ENCODE measurements at places on chromosomes 3 and 15.
A peak's percentile ranks its signal among the peaks of the same experiment; 100 is the strongest.

DNA sequence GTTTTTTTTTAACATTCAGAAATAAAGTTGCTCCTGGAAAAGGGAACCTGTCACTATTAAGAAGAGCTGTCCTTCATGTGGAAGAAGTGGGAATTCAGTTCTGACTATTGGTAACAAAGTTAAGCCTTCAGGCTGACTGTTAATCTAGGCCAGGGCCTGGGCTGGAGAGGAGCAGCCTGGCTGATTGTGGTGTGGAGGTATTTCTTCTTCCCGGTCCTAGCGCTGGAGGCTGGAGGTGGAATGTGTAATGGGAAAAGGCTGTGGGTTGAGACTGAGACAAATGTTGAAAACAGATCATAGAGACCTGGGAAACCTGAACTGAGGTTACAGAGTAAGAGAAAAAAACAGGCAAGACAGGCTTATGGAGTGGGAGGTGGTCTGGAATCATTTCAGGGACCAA is 23.8 kb upstream of the SH3BP5 start:
- no peak for DNase-seq

DNA sequence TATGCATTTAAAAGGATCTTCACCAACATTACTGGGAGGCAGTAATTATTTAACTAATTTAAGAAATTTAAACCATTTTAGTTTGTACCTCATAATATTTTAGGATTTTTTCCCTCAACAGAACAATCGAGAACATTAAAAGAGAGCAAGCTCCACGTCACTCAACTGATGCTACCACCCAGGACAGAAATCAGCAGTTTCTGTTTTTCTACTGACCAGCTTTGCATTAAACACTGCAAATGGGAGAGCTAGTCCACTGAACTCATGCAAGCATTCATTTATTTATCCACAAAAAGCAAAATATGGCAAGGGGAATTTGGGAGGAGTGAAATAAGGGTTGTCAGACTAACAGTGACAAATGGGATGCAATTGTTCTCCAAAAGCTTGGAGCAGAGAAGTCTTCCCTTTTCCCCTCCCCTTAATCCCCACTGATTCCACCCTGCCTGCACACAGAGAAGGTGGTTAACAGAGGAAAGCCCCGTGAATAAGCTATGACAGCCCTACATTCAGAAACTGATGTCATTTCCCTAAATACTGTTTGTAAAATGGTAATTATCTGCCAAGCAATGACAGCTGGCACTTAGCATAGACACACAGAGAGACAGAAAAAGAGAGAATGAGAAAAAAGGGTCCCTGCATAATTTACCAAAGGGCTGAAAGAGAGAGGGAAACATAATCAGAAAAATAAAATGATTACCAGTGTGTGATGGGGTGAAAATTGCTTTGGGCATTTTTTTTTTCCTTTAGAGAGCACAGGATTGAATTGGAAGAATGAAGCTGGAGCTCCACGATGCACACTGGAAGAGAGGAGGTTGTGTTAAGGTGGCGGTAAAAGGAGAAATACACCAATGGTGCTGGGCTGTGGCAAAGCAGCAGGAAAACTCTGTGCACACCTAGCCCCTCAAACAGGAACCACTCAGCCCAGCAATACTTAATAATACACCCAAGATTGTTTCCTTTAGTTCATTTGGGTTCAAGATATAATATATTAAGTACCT is 777.4 kb downstream of the TUSC7 start:
- no peak for DNase-seq

- DNase-seq = no peak
Measured at GRCh38 chr3:171129827-171130226, 103.3 kb upstream of the SLC2A2 start.

DNA sequence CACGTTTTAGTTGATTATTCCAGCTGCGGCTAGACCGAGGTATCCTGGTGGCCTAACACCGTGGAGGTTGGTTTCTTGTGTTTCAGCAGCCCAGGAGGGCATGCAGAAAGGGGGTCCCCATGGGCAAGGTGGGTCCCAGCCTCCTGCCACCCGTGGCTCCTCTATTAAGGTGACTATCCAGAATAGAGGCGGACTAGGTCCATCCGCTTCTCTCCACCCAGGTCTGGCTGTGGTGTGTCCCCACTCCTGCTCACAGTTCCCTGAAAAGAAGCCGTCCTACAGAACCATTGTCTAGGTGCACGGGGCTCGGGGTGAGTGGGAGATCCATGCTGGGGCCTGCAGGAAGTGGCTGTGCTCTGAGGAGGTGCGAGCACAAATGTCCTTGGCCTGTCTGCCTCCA is 81.5 kb downstream of the WNT7A start:
- no peak for DNase-seq

DNA sequence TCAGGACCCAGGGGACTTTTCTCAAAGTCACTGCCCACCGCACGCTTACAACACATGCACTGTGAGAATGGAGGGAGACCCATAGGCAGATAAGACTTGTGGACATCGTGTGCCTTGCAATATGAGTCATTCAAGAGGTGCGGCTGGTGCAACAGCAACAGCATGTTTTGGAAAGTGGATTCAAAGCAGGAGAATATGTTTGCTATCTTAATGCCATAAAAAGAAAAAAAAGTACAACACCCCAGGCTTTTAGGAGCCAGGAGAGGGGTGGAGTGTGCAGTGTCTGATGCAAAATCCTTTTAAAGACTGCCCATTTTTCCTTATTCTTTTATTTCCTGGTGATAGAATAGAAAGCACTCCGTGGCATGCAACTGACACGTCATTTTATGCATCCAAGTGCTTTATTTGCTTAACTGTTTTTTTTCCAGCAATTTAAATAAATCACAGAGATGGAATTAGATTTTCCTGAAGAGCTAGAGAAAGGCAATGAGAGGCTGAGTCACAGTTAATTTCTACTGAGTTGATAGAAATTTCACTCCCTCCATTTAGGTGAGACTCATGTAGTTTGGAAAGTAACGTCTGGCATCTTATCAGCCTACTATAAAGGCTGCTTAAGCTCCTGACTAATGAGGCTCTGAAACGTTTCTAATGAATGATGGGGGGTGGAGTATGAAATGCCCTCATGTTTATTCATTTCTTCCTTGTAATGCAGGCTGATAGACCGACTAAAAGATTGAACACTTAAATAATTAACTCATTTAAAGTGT is 96.4 kb downstream of the NSUN3 start:
- no peak for DNase-seq

DNA sequence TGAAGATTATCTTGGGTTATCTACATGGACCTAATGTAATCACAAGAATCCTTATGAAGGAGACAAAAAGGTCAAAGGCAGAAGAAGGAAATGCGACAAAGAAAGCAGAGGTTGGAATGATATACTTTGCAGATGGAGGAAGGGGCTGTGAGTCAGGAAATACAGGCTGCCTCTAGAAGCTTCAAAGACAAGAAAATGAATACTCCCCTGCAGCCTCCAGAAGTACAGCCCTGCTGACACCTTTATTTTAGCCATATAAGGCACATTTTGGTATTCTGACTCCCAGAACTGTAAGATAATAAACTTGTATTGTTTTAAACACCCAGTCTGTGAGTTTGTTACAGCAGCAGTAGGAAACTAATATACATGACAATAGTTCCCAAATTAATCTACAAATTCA is 58.6 kb downstream of the SIDT1 start:
- no peak for DNase-seq

GRCh38 chr15:81858136-81858535 is 187.7 kb downstream of the MEX3B start:
- DNase-seq = no peak

DNA sequence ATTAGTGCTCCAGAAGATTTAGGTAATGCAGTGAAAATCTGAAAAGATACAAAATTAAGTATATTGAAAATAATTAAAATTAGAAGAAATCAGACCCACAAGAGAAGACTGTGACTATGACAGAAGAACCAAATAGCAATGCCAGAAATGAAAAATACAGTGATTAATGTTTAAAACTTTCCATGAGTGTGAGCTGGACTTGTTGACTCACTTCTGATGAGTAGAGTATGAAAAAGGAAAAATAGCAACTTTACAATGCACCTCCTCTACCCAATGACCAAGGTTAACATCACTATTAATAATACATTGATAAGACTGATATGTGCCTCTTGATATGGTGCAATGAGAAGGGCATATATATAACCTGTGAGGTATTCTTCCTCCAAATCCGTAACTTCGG is 39.3 kb upstream of the SLC22A13 start:
- DNase-seq = no peak

- DNase-seq = peak; percentile 89
Measured at GRCh38 chr15:62896969-62897486, 145.5 kb upstream of the TPM1 start.

DNA sequence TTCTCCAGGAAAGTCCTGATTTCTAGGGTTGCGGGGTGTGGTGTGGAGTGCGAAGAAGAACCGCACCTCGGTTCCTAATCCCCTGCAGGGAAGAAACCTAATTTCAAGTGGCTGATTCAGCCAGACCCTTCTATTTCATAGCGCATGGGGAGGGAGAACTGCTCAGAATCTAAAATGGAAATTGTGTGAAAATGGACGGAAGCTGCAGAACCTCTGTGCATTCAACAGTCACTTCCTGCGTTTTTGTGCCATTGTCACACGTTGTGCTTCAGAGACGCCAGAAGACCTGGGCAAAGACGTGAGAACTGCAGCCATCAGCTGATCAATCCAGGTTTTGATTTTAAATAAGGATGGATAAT is 1.2 kb downstream of the SIDT1 start:
- no peak for DNase-seq

GRCh38 chr15:39720621-39721611 is 61.7 kb downstream of the FSIP1 start:
- DNase-seq = no peak

- no peak for DNase-seq
Measured at GRCh38 chr3:52495777-52496602, 852 bp downstream of the STAB1 start.

- no peak for DNase-seq
Measured at GRCh38 chr3:64355401-64355807, 130.1 kb upstream of the PRICKLE2 start.

DNA sequence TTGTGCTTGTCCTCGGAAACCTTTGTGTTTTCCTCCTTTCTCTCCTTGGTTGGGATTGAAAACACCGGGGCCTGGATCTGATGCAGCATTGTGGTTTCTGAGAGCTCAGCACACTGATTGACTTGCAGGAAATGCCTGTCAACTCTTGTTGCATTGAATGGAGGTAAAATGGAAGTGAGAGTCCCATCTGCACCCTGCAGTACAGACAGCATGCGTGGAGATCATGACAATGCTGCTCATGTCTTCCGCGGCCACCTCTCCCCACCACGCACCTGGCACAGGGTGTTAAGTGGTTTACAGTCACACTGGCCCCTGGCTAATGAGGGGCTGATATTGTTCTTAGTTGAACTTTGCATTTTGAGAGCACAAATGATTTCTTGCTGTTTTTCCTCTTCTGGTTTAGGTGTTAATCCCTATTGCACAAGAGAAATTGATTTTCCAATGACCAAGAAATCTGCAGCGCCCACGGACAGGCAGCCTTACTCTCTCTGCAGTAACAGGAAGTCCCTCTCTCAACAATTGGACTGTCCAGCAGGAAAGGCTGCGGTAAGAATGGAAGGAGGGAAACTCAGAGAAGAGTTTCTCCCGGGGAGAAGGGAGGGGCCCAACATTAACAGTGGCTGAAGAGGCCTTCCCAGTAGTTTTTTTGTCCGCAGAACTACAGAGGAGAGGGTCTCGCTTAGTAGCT is 58.5 kb downstream of the STARD5 start:
- DNase-seq = no peak

DNA sequence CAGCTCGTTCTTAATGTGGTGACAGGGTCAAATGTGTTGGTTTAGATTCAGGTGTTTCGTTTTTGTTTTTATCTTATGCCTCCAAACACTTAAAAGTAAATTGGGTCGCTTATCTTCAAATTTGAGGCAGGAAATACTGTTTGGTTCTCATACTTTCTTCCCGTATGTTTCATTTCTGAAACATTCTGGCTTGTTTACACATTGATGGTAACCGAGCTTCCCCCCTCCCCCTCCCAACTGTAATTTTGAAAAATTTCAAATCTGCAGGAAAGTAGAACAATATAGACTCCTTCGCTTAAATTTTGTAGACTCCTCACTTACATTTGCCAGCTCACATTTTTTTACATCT is 64.9 kb downstream of the CMTM8 start:
- no peak for DNase-seq

DNA sequence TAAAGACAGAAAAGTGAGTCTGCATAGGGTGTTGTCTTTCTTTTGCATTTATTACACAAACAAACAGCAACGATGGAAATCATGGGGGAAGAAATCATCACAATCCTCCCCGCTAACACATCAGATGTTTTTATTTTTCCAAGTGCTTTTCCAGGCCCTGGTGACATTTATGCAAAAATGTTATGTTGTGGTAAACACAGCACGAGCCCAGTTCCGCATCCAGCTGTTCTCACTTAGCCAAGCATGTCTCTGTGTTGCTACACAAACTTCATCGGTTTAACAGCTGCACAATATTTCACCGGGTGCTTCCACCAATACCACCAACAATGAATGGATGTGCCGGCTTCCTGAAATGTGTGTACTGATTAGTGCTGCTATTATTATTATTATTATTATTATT is 53.7 kb upstream of the ABHD17C start:
- DNase-seq = no peak

- no peak for DNase-seq
Measured at GRCh38 chr3:53478921-53479664, 15.3 kb upstream of the CACNA1D start.

DNA sequence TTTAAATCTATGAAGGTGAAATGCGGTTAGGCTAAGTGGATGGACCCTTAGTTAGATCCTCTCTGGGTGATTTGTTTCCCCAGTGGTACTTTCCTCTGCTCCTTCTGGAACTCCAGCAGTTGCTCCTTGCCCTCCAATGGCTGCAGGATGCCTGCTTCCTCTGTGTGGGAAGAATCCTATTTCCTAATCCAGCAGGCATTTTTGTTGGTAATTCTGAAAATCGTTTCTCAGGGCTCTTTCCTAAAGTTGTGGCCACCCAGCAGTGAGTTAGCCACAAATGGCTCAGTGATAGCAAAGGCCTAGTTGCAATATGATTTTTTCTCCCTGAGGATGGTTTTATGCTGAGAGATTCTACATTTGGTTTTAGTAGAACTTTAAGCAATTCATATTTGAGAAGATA is 332.3 kb upstream of the C2CD4B start:
- DNase-seq = no peak

- DNase-seq = no peak
Measured at GRCh38 chr15:83127547-83128150, 20.2 kb downstream of the TM6SF1 start.

DNA sequence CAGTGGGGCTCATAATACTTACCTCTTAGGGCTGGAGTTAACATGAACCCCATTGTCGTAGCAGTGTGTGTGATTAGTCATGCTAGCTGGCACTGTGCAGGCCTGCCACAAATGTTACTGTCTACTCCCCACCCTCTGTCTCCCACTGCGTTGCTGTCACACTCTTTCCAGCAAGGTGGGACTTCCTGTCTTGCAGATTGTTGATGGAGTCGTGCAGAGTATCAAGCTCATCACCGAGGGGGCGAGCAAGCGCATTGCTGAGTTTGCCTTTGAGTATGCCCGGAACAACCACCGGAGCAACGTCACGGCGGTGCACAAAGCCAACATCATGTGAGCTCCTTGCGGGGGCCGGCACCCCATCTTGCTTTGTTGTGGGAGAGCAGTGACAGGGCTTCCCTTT is 12.9 kb downstream of the IDH3A start:
- DNase-seq = no peak

DNA sequence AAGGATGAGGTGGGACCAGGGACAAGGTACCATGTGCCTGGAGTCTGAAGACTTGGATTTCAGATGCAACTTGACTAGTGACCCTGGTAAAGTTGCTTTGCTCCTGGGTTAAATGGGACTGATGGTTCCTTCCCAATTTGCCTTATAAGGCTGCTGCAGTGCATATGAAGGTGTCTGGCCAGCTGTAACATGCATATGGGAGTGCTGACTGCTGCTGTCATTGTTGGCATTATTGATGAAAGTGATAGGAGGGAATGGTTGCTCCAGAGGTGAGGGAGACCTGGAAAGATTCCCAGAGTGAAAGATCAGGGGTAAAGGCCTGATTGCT is 20.5 kb downstream of the CYP8B1 start:
- DNase-seq = no peak

All from suprapubic skin (tissue), 4 donors.